ENCODE measurements at places on chromosomes 7 and 10.

DNA sequence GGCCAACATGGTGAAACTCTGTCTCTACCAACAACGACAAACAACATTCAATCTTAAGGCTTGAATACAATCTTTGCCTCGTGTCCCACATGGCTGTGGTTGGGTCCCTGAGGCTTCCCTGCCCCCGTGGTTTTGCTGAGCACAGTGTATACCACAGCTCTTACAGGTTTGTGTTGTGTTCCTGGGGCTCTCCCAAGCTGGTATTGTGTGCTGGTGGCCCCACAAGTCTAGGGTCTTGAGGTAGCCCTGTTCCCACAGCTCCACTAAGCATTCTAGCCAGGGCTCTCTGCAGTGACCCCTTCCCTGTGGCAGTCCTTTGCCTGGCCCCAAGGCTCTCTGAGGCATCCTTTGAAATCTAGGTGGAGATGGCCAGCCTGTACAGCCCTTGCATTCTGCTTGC is 68.0 kb upstream of the CCNY start:
- no peak for DNase-seq

GRCh38 chr7:43135129-43135528 is 22.7 kb downstream of the HECW1 start:
- DNase-seq = no peak

DNA sequence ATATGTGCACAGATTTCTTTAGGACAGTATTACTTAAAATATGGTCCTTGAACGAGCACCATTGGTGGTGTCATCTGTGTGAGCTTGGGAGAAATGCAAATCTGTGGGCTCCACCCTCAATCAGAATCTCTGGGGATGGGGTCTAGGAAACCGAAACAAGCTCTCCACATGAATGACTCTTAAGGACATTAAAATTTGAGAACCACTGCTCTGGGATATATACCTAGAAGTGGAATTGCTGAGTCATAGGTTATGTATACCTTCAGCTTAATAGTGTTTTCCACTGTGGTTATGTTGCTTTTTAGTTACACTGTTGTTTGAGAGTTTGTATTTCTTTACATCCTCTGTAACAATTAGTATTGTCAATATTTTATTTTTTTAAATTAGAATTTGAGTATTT is 24.0 kb downstream of the ZNRF2 start:
- DNase-seq = no peak

- DNase-seq = no peak
These were observed 170.1 kb downstream of the KCNMA1 start for GRCh38 chr10:77467422-77467963.

- DNase-seq = no peak
These were observed 17.0 kb downstream of the PTPRN2 start for GRCh38 chr7:158570449-158571170.

DNA sequence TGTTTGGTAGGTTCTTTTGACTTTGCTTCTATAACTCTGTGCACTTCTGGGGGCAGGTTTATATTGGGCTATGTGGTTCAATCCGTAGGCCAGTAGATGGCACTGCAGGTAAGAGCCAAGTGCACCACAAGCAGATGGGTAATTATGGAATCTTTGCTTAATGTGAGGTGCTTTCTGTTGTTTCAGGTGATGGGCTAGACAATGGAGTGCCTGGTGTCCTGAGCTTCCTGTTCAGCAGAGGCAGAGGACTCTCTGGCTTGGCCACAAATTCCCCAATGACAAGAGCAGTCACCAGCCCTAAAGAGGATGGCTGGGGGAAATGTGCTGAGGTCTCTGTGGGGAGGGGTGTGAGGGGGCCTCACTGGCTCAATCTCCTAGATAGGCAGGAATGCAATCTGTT is 455.0 kb downstream of the CCSER2 start:
- peak; percentile 2 for DNase-seq

DNA sequence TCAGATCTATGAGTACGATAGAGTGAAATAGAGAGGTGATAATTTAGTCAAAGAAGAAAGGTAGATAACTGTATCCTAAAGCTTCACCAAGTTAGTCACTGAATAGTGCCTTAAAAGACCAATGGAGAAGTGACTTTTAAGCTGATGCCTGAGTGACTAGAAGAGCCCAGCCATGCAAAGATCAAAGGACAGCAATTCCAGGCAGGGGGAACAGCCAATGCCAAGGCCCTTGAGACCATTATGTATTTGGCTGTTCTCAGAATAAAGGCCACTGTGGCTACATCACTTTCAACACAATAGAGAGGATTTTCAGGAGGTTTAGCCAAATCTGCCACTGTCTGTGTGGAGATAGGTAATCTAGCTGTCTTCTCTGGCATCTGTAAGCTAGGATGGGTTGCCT is 17.8 kb downstream of the HDAC9 start:
- DNase-seq = no peak

GRCh38 chr7:139722604-139723003 is 55.2 kb downstream of the HIPK2 start:
- no peak for DNase-seq

GRCh38 chr10:52740913-52741675 is 31.5 kb downstream of the MBL2 start:
- DNase-seq = no peak

- DNase-seq = no peak
These were observed 133.5 kb downstream of the C1GALT1 start for GRCh38 chr7:7315851-7316250.

GRCh38 chr7:94296881-94297280 is 97.8 kb upstream of the COL1A2 start:
- no peak for DNase-seq

- no peak for DNase-seq
These were observed 35.9 kb upstream of the SFTPD start for GRCh38 chr10:79984851-79985250.

DNA sequence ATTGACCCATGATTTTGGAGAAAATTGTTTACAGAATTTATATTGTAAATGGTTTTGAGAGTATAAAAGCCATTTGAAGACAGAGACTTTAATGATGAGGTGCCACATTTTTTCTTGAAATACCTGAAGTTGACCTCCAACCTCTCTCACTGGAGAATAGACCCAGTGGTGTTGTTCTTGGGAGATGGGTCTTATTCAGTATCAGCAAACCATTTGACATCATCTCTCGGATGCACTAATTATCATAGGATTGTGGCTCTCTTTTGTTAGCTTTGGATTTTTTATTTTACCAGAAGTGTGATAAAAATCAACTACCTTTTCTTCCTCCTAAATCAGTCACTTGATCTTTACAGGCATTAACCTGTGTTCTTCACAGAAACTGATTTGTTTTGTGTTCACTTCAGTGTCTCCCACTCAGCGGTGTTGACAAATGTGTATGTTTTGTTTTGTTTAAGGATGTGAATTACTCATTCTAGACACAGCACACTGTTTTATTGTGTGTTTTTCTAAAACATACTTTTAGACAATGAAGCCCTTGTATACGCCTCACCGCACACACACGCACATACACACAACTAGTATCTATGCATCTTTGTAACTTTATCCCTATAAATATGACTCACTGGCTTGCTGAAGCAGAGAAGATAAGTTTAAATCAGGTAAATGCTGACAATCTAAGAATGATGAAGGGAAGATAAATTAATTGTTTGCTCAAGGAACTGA is 455.6 kb downstream of the INHBA start:
- no peak for DNase-seq

GRCh38 chr10:4755286-4755989 is 70.6 kb upstream of the AKR1E2 start:
- no peak for DNase-seq

GRCh38 chr7:79268730-79269129 is 184.7 kb downstream of the MAGI2 start:
- DNase-seq = peak; percentile 45

DNA sequence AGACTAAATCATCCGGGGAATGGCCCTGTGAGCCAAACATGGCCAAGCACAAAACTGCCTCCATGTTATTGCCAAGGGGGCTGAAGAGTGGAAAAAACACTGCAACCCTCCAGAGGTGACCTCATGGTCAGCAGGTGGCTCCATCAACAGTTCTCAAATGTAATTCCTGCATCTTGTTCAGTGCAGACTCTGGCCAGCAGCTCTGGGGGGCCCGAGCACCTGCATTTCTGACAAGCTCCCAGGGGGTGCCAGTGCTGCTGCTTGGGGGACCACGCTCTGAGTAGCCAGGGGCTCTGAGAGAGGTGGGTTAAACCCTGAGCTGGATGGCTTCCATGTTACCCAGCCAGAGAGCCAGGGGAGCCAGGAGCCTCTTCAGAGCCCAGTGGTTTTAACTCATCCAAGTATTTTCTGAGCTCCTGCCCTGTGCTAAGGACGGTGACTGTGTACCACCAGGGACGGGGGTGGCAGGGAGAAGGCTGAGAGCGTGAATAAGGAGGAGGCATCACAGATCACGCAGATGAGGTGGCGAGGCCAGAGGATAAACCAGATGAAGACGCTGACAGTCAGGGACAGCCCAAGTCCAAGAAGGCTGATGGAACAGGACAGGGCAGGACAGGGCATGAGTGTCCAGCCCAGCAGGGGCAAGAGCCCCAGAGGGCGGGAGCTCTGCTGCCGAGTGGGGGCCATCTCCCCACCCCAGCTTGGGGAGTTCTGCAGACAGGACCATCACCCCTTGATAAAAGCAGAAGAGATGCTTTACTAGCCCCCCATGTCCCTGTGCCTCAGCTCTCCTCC is 52.9 kb downstream of the CLEC2L start:
- no peak for DNase-seq

GRCh38 chr7:80127412-80128160 is 7.0 kb upstream of the GNAI1 start:
- no peak for DNase-seq

DNA sequence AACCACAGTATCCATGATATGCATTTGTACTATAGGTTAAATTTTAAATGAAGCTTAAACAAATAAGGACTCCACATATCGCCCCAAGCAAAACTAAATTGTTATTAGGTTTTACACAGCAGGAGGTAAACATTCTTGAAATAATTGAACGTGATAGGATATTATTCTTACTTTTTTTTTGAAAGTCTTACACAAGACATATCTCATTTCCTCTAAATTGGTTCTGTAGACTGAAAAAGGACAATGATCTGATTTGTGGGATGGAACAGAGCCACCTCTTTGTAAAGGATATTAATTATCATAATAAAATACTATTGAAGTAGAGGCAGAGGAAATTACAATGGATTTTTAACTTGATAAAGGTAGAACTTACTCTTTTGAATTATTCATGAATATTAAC is 155.1 kb upstream of the SEMA3D start:
- no peak for DNase-seq

- DNase-seq = no peak
These were observed 184.7 kb downstream of the DGKB start for GRCh38 chr7:14717816-14718215.

DNA sequence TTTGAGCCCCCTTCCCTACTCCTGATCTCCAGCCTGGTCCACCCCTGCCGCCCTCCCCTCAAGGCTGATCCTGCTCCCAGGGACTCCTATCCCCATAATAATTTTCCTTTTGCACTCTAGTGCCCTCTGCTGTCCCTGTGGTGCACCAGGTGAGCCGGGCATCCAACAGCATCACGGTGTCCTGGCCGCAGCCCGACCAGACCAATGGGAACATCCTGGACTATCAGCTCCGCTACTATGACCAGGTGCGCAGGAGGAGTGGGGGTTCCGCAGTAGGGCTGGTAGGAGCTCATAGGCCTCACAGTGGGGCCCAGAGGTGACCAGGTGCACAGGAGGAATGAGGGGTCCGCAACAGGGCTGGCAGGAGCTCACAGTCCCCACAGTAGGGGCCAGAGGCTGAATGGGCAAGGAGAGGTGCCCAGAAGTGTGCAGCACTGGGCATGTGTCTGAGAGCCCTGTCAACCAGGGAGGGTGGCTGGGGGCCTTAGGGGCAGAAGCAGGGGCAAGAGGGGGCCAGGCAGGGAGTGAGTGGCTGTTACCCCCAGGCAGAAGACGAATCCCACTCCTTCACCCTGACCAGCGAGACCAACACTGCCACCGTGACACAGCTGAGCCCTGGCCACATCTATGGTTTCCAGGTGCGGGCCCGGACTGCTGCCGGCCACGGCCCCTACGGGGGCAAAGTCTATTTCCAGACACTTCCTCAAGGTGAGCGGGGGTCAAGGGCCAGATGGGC is 11.7 kb downstream of the EPHB6 start:
- DNase-seq = peak; percentile 46

GRCh38 chr10:13651969-13652720 is 65.4 kb downstream of the PRPF18 start:
- no peak for DNase-seq

GRCh38 chr10:29784175-29784773 is 149.5 kb upstream of the SVIL start:
- DNase-seq = no peak

- DNase-seq = no peak
These were observed 70.3 kb upstream of the DGKI start for GRCh38 chr7:137916980-137917645.

DNA sequence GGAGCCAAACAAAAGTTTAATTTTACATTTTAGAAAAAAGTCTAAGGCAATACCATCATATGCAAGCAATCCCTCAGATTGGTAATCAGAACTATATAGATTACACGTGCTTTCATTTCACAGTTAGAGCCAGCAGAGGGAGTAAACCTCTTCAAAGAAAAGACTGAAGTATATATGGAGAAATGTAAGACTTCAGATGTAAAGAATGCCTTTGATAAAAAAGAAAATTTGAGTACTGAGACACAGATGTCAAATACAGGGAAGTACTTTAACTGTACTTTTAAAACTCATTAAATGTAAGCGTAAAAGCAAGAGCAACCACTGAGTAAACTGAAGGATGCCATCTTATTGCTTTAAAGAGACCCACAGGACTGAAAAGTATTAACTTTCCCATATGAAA is 101.4 kb upstream of the FAM133B start:
- no peak for DNase-seq

DNA sequence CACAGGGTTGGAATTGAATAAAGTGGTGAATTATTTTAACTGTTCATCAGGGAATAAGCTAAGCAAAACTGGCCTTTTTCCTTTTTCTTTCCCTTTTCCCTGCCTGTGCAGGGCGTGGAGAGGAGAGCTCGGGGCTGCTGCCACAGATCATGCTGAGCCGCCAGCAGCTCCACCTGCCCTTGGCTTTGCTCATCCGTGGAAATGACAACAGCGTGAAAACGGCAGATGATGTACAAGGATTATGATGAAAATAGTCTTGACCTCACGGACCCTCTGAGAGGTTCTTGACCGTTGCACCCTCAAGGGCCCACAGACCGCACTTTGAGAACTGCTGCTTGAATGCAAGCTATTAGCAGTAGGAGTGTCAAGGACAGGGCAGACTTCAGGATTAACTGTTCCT is 10.6 kb downstream of the PPP2R2D start:
- DNase-seq = no peak

DNA sequence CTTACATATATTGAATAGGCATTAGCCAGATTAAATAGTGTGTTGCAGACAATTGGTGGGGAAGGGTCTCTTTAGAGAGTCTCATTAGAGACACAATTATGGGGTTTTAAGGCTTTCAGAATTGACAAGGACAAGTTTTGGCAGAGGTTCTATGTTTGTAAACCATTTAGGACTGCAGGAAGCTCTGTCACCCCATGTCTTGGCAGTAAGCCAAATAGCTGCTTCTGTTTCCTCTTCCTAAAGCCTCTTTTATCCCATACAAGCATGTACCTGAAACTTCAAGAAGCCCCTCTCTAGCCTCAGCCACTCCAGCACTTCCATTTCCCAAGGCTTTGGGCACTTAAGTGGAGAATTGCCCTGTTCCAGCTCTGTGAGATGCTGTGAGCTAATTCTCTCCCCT is 21.8 kb upstream of the LRRC4 start:
- DNase-seq = no peak
